ENCODE measurements at places on chromosomes 5 and 9.

GRCh38 chr5:52738095-52738506, 49.6 kb upstream of the ITGA1 start:
- no peak for DNase-seq

DNA sequence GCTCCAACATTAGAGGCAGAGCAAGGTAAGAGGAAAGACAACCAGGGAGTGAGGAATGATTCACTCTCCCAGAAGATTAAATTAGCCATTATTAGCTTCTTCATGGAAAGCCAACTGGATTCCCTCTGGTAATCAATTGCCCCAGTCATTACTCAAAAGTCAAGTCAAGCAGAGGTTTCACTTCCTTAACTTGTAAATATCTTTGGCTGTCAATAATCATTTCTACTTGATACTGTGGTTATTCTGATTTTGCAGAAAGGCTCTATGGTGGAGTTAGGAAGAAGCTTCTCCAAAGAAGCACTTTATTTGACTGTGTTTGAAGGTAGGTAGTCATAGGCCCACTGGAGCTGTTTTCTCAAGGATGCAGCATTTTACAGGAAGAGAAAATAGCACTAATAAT, 78.0 kb downstream of the JAKMIP2 start:
- DNase-seq: no peak

GRCh38 chr5:34499001-34499734, 157.0 kb upstream of the RAI14 start:
- peak; percentile 71 for DNase-seq

DNA sequence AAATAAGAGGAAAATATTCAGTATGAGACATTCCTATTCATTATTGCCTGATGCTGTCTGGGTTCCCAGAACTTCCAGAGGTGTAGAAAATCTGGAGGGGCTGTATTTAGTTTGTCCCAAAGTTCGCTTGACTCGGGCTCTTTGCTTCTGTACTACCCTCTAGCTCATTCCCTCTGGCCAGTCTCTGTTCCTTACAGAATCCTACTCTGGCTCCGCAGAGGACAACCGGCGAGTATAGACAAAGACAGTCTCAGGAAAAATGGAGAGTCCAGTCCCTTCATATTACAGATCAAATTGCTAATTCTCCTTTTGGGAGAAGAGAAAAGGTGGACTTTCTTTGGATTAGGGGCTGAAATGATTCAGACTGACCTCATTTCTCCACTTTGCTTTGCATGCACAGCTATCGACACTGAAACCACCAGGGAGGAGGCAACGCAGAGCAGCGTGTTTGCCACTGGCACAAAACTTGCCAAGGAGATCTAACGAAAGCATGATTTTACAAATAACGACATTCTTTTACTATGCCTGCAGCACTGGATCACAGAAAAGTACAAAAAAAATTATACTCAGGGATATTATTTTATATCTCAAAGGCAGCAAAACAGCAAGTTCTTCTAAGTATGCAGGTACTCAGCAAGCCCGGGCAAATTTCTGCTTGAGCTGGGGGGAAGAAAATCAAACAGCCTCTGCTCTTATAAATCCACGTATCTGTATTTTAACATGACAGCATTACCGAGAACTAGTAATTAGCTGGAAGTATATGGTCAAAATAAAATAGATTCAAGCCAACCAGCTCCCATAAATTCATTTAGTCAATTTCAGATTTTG, 279.7 kb downstream of the NPR3 start:
- DNase-seq: peak; percentile 25

GRCh38 chr5:141692919-141693725, 11.1 kb upstream of the ARAP3 start:
- DNase-seq: no peak

DNA sequence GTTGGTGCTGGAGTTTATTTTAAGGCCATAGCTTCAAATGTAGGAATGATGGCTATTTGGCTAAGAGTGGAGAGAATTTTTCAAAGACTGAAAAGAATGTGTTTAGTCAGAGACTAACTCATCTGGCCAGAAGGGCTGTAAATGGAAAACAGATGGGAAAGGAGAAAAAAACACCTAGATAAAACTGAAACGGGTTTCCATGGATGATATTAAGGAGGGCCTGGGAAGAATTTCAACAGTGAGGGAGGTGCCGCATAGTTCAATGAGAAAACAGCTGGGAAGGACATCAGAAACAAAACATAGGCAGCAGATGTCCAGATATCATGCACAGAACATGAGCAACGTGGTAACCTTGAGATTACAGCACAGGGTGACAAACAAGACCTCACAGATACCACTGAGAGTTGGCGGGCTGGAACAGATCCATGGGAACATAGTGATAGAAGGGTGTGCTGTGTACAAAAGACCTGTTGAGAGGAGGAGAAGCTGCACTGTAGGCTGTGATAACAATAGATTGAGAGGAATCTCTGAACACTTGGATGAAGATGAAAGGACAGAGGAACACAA, 31.2 kb upstream of the RAD23B start:
- no peak for DNase-seq

- DNase-seq: no peak
These were observed 4.3 kb downstream of the B4GALT1 start for GRCh38 chr9:33162721-33163311.

GRCh38 chr9:76580188-76580587, 121.2 kb downstream of the GCNT1 start:
- no peak for DNase-seq

GRCh38 chr9:37302277-37302676, 120.2 kb upstream of the GRHPR start:
- DNase-seq: no peak

- DNase-seq: no peak
These were observed 134.1 kb downstream of the ARL15 start for GRCh38 chr5:54176066-54176830.

GRCh38 chr5:126971455-126972031, 58.8 kb downstream of the MARCHF3 start:
- peak; percentile 2 for DNase-seq

GRCh38 chr5:91010090-91010489, 373.0 kb downstream of the ARRDC3 start:
- no peak for DNase-seq

DNA sequence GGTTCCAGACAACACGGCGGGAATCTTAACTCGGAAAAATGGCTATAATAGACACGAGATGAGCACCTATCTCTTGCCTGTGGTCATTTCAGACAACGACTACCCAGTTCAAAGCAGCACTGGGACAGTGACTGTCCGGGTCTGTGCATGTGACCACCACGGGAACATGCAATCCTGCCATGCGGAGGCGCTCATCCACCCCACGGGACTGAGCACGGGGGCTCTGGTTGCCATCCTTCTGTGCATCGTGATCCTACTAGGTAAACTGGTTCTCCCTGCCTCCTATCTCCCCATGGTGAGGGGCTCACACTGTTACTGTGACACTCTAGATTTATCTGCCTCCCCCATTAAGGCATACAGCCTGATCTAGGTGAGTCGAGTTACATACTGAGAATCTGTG, 124.2 kb downstream of the CDH6 start:
- no peak for DNase-seq

GRCh38 chr9:134617246-134617645, 24.4 kb upstream of the COL5A1 start:
- DNase-seq: no peak

GRCh38 chr9:27600256-27600655, 27.0 kb upstream of the C9orf72 start:
- DNase-seq: no peak

DNA sequence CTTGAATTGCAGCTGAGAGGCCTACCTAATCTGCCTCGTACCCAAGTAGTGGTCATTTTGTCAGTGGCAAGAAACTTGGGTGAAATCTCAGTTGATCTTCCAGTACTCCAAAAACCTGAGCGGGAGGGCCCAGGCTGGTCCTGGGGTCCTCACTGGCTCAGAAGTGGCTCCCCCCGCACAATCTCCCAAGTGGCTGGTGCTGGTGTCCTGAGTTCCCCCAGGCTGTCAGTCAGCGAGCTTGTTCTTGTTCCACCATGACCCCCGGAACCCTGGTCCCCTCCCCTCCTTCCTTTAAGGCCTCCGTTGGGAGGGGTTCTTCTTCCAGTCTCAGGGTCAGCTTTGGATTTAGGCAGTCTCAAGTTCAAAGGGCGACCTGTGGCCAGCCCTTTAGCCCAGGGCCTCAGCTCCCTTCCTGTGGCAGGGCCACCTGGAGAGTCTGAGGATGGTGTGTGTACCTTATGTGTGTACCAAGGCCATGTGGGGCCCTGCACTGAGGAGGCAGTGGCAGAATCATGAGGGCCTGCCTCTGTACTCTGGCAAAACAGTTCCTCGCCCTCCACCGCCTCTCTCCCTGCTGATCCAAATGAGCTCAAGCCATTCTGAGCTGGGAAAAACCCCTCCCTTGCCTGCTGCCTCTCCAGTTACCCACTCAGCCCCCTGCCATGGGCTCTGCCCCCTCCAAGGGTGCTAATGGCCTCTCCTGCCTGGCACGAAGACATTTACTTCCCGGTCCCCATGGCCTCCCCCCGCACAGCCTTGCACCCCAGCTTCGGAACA, 4.5 kb upstream of the DBN1 start:
- no peak for DNase-seq

DNA sequence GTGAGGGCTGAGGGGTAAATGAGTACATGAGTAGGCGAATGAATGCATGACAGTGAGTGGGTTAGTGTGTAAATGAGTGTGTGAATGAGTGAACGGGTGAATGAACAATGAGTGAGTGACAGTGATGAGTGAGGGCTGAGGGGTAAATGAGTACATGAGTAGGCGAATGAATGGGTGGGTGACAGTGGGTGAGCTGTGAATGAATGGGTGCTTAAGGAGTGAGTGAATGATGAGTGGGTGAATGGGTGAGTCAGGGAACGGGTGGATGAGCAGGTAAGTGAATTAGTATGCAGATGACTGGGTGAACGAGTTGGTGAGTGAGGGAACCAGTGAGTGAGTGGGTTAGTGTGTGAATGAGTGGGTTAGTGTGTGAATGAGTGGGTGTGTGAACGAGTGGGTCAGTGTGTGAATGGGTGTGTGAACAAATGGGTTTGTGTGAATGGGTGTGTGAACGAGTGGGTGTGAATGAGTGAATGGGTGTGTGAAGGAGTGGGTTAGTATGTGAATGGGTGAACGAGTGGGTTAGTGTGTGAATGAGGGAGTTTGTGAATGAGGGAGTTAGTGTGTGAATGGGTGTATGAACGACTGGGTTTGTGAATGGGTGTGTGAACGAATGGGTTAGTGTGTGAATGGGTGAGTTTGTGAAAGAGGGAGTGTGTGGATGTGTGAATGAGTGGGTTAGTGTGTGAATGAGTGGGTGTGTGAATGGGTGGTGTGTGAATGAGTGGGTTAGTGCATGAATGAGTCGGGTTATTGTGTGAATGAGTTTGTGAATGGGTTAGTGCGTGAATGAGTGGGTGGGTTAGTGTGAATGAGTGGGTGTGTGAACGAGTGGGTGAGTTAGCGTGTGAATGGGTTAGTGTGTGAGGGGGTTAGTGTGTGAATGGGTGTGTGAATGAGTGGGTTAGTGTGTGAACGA, 32.9 kb downstream of the NKD2 start:
- DNase-seq: no peak

DNA sequence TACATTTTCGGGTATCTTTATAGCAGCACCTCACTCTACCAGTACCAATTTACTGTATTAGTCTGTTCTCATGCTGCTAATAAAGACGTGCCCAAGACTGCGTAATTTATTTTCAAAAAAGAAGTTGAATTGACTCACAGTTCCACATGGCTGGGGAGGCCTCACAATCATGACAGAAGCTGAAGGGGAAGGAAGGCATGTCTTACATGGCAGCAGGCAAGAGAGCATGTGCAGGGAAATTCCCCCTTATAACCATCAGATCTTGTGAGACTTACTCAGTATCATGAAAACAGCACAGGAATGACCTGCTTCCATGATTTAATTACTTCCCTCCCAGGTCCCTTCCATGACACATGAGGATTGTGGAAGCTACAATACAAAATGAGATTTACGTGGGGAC, 602.6 kb upstream of the DAB2 start:
- DNase-seq: no peak

- DNase-seq: no peak
These were observed 16.5 kb downstream of the TPPP start for GRCh38 chr5:676699-677076.

GRCh38 chr9:37415011-37415719, 7.3 kb upstream of the GRHPR start:
- DNase-seq: peak; percentile 46

DNA sequence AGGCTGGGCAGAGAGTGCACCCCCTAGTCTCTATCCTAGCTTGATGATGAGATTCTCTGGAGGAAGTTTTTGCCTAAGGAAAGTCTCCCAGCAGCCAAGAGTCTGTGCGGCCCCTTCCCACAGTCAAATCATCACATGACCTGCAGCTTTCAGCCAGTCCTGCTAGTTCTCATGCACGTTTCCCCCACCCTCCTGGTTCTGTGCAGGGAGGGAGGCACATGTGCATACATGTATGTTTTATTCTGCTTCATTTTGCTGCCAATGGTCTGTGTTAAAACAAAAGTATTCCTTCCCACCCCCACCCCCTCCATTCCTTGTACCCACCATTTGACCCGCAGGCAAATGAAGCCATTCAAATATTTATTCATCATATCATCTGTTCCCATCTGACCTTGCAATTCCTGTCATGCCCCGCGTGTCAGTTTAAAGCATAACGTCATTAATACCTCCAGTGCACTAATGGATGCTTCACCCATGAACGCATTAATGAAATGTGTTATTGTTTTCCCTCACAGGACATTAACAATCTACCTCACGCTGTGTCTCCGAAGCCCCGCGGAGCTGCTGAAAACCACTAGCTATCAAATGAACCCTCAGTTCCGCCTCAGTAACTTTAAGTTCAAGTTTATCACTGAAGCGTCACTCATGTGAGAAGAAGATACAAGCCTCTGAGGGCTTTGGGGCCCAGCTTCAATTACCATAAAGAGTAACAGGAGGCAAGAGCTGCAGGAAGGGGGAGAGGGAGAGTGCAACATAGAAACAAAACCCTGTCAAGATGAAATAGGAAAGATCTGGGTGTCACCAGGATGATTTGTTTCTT, 139.6 kb downstream of the RASEF start:
- no peak for DNase-seq

DNA sequence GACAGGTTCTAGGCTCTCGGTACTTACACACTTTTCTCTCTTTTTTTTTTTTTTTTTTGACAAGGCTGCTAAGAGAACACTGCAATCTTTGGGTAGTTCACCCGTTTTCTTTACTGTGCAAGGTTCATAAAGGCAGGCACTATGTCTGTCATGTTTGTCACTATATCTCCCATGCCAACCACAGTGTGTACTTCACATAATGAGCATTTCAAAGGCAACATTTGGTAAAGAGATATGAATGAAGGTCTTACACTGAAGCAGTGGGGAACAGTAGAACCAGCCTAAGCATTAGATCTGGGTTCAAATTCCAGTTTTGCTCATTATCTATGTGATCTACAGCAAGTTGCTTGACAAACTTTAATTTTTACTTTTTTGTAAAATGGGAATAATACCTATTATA, 1.5 kb upstream of the HMGCR start:
- no peak for DNase-seq

GRCh38 chr5:169934990-169935389, 45.3 kb downstream of the INSYN2B start:
- DNase-seq: no peak

DNA sequence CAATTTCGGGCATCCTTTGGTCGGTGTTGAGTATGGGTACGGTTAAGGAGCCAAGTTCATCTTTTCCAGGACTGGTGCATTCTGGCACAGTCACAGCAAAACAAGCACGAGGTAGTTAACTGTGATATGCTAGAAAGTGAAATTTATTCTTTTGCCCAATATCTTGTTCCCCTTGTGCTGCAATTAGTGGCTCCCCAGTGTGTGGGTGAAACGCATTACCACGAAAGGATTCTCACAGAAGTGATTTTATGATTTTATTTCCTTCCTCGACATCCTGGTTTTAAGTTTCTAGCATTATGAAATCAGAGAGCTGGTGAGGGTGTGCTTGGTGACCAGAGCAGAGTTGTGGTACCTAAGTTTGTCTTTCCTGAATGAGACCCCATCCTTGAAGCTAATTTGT, 1.5 kb downstream of the FRMPD1 start:
- DNase-seq: no peak

Data from stromal cell of bone marrow (primary cell).